ENCODE measurements at places on chromosomes 1 and 21. TPM values are rescaled to one million over a fixed set of nuclear protein-coding genes. Genes with fewer than 3 reads are reported as not detected.

Gene FCER1G
- 40.3 TPM for total RNA-seq

Gene TTLL10
- total RNA-seq: 0.15 TPM

Gene CD84
- 9.8 TPM for total RNA-seq

Gene OPTC
- not detected for total RNA-seq

Gene CD34
- 22.2 TPM for total RNA-seq

Gene ZNF124
- 16.8 TPM for total RNA-seq

Gene BEND5
- 5.9 TPM for total RNA-seq

Gene FBXO44
- 14.1 TPM for total RNA-seq

Gene TOMM20
- 112 TPM for total RNA-seq

Gene SETSIP
- total RNA-seq: not detected

Gene ALG14
- total RNA-seq: 1.4 TPM

Gene ITLN1
- total RNA-seq: 938 TPM

Gene SYPL2
- total RNA-seq: 1.4 TPM

Gene B3GALT5
- total RNA-seq: not detected

Gene KRTAP13-2
- not detected for total RNA-seq

Gene SLC25A33
- 10.7 TPM for total RNA-seq

Gene TRABD2B
- 2.3 TPM for total RNA-seq

Gene S100B
- 25.6 TPM for total RNA-seq

Gene KIF17
- 3.5 TPM for total RNA-seq

Gene GSTM1
- total RNA-seq: 33.8 TPM

Gene SYTL1
- 33.1 TPM for total RNA-seq

Gene A3GALT2
- total RNA-seq: not detected

Gene FCRL3
- not detected for total RNA-seq

Gene RHOU
- 28.8 TPM for total RNA-seq

Gene LCE3D
- total RNA-seq: not detected

Gene AVPR1B
- total RNA-seq: not detected

Gene LORICRIN
- not detected for total RNA-seq

Gene IRF6
- total RNA-seq: 42.9 TPM

Gene SLC9A1
- 6.1 TPM for total RNA-seq

Gene RALGPS2
- total RNA-seq: 43.3 TPM

Gene MAP10
- 1.6 TPM for total RNA-seq

Gene ATAD3B
- total RNA-seq: 22.4 TPM

All from breast epithelium (tissue), 4 donors.